Bronchial epithelial cell (primary cell): ENCODE measurements at places on chromosomes 3 and 15. TPM values are rescaled to one million over a fixed set of nuclear protein-coding genes. Genes with fewer than 3 reads are reported as not detected.

SCN11A gene
- not detected in 2 replicates for total RNA-seq

SLC35G2 gene
- total RNA-seq, result 2.1 and 2.9 TPM in 2 replicates

FSIP1 gene
- 9.5 and 28.8 TPM in 2 replicates for total RNA-seq

HMCES gene
- total RNA-seq, result 30.5 and 35.6 TPM in 2 replicates

ISLR2 gene
- total RNA-seq, result not detected in 2 replicates

LTF gene
- total RNA-seq, result under 0.01 TPM in 1 of 2 replicates, not detected in the other

OSBPL10 gene
- 18.1 and 20.5 TPM in 2 replicates for total RNA-seq

GOLIM4 gene
- total RNA-seq, result 17.8 and 26.1 TPM in 2 replicates

NANOGP8 gene
- total RNA-seq, result not detected in 2 replicates

MKRN2OS gene
- total RNA-seq, result 2.1 and 3.7 TPM in 2 replicates

ATP13A5 gene
- total RNA-seq, result 0.13 TPM in 1 of 2 replicates, not detected in the other

PPP1R14D gene
- not detected in 2 replicates for total RNA-seq

SPATA12 gene
- under 0.01 TPM in 1 of 2 replicates, not detected in the other for total RNA-seq

STRA6 gene
- total RNA-seq, result 0.26 TPM in 2 replicates

UNC13C gene
- 0.26 and 0.64 TPM in 2 replicates for total RNA-seq

RBP2 gene
- total RNA-seq, result not detected in 2 replicates

XIRP1 gene
- not detected in 2 replicates for total RNA-seq

UBAP1L gene
- 1.3 and 2.0 TPM in 2 replicates for total RNA-seq

KNG1 gene
- not detected in 2 replicates for total RNA-seq

RPL35A gene
- 648 and 676 TPM in 2 replicates for total RNA-seq

SERINC4 gene
- 0.13 TPM in 1 of 2 replicates, not detected in the other for total RNA-seq

DNA sequence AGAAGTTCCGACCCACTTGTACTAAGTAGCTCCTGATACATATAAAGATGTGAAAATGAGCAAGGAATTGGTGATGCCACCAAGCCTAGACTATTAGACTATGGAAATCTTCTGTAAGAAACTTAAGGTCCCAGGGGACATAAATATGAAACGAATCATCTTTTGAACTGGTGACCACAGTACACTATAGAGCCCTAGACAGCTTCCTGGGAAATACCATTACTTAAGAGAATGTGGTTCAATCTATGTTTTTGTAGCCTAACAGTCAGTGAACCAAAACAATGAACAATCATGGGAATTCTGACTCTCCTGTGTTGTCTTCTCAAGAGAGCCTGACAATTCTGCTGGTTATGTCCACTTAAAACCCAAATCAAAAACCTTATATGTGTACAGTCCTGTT, 191.6 kb downstream of the GREM1 start:
- peak; percentile 2 for DNase-seq

- no peak for DNase-seq
These were observed 230.7 kb downstream of the ZNF385D start for GRCh38 chr3:21520106-21520963.

GRCh38 chr3:48410205-48411040, 19.5 kb downstream of the PLXNB1 start:
- no peak for DNase-seq

- DNase-seq, result no peak
These were observed at the start of gene PAQR9 for GRCh38 chr3:142963516-142964448. TSS of gene PAQR9 (minus strand) at chr3:142963674. CDS start at chr3:142963336, 338 bp downstream.

DNA sequence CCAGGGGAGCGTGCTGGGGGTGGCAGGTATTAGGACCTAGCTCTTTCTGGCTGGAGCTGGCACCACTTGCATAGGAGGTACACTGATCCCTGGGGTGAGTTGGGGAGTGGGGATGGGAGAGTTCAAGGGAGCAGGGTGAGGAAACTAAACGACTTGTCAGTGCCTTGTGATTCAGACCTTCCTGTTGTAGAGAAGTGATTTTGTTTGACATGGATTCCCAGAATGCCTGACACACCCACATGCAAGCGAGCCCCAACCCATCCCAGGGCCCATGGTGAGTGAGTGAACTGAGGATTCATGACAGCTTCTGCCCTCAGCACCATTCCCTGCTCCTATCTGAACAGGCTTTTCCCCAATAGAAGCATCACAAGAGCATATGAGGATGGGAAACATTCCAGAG, 15.6 kb upstream of the UBE2Q2 start:
- DNase-seq, result peak; percentile 97

DNA sequence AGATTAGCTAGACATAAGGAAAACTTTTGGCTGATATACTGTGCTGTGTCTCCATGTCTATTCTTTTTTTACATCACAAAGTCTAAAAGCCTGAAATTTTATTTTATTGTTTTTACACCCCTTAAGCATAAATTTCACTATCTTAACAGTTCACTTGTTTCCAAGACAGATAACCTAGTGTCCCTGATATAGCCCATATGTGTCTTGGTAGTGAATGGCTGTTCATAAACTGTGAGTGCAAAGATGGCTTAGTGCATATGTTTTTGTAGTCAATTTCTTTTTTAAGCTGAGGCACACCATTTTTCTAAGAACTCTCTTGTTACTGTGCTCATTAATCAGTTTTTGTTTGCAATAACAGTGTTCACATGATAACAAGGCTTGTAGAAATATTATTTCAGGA, 381.1 kb downstream of the OXSM start:
- DNase-seq, result no peak

DNA sequence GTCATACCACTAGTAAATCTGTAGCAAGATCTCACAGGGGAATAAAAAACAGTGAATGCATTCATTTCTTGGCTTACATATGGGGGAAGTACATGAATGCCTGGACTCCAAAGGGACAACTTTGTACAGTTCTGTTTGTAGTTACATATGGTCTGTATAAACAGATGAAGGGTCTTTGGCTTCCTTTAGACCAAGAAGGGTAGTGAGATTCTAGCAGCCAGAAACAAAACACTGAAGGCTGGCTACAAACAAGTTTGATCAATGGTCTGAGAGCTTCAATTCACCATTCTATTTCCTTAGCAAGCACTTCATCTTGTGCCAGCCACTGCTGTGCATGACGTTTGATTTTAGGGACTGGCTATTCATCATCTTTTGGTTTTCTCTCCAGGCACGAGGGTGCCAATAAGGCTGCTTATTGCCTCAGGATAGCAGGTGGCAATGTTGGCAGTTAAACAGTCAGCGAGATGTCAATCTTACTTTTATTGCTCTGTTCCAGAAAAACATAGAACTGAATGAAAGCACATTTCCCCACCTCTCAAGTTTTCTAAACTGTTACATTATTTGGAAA, 313.7 kb upstream of the COL8A1 start:
- no peak for DNase-seq

DNA sequence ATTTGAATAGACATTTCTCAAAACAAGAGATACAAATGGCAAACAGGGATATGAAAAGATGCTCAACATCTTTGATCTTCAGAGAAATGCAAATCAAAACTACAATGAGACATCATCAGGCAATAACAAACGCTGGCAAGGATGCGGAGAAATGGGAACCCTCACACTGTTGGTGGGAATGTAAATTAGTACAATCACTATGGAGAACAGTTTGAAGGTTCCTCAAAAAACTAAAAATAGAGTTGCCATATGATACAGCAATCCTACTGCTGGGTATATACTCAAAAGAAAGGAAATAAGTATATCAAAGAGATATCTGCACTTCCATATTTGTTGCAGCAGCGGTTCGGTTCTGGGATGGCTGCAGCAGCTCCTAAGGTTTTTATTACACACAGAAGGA, 16.8 kb upstream of the LARS2 start:
- no peak for DNase-seq

GRCh38 chr3:128145279-128145678, 8.0 kb upstream of the EEFSEC start:
- DNase-seq, result no peak

DNA sequence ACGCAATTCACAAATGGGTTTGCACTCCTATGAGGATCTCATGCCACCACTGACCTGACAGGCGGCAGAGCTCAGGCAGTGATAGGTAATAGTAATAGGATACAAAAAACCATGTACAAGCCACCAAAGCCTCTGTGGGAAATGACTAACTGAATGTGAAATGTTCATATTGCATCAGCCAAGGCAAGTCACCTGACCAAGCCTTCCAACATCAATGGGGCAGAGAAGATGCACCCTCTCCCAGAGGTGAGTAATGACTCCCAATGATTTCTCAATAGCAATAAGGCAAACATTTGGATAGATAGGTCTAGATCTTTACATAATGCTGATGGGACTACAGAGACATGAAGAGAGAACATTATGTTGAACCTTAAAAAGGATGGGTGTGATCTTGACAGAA, 14.9 kb downstream of the CNTN3 start:
- DNase-seq, result peak; percentile 91

- DNase-seq, result peak; percentile 80
These were observed 169.1 kb upstream of the CCDC54 start for GRCh38 chr3:107208100-107208499.

DNA sequence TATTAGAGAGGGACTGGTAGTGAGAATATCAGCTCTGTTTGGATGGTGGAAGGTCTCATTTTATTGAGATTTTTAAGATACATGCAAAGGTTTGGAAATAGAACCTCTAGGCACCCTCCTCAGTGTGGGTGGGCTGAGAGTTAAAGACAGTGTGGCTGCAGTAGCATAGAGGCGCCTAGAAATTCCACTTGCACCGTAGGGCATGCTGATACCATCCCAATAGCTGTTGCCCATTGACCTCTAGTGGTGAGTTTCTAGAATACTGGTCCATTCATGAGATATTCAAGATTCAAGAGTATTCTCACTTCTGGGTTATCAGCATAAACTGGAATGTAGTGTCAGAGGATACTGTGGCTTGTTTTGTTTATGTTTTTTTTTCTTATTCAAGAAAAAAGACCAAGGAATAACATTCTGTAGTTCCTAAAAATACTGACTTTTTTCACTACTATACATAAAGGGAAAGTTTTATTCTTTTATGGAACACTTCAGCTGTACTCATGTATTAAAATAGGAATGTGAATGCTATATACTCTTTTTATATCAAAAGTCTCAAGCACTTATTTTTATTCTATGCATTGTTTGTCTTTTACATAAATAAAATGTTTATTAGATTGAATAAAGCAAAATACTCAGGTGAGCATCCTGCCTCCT, 87.2 kb downstream of the TGFBR2 start:
- peak; percentile 68 for DNase-seq

- no peak for DNase-seq
These were observed 21.9 kb downstream of the CEP19 start for GRCh38 chr3:196689941-196690660.

GRCh38 chr3:136350132-136350531, 100.0 kb downstream of the PCCB start:
- DNase-seq, result peak; percentile 84

DNA sequence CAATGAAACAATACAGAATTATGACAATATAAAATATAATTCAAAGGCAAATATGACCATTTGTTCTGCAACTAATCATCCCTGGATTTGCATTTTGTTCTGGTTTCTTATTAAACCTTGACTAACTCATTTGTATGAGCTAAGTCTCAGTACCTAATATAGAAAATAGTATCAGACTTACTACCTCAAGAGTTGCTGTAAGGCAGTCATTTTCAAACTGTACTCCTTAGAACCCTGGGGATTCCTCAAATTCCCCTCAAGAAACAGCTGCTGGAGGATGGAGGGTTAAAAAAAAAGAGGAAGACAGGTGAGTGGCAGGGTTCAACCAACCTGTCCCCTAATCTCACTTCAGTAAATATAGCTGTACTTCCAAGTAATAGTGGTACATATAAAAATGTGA, 11.1 kb downstream of the ZBTB11 start:
- DNase-seq, result no peak

GRCh38 chr3:197782230-197782629, 8.8 kb upstream of the LRCH3 start:
- no peak for DNase-seq

DNA sequence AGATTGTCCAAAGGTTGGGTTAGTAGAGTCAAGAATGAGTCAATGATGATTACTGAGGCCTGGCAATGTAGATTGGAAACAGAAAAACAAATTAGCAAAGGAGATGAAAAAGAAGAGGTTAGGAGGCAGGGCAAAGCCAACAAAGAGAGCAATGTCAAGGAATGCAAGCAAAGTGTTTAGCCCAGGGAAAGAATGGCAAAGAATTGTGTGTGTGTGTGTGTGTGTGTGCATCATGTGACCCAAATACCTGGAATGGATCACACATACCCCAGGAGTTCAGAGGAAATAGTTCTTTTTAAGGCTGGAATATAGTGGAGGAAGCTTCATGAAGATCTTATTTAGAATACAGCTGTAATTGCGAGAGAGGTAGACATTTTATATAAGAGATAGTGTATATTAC, 831.7 kb upstream of the ARPP21 start:
- no peak for DNase-seq

DNA sequence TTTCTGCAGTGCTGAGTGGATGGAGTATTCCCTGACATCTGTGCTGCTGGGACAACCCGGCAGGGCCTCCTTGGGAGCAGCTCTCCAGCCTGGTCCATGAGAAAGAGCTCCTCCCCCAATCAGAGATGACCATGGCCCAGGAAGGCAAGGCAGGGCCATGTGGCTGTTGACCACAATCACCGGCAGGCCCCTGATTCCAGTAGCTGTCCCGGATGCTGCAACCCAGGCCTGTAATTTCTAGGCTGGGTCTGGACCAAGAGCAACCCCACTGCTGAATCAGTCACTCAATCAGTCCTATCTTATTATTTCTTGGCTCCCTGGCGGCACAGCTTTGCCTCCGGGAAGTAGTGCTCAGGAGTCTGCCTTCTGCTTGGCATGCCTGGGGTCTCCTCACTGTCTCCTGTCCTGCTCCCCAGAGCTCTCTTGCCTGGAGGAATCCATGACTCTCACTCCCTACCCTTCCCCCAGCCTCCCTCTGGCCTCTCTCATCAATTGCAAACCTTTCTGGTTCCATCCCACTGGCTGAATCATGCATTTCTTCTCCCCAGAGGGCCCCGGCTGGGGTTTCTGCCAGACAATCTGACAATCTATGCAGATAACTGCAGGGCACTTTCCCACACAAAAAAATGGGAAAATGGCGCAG, 32.6 kb upstream of the ITGA11 start:
- no peak for DNase-seq

DNA sequence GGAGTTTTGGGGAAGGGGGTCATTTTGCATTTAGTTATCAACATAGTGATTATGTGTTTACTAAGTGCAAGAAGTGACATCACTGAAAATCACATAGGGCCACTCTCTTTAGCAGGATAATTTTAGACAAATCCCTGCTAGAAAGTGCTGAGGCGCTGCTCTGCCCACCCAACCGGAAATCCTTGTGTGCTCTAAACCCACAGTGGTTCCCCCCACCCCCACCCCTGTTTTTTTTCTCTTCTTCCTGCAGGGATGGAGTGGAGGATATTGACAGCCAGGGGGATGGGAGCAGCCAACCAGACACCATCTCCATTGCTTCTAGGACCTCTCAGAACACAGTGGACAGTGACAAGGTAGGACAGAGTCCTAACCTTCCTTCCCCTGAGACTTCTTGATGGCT, 234.2 kb upstream of the UMPS start:
- DNase-seq, result no peak

DNA sequence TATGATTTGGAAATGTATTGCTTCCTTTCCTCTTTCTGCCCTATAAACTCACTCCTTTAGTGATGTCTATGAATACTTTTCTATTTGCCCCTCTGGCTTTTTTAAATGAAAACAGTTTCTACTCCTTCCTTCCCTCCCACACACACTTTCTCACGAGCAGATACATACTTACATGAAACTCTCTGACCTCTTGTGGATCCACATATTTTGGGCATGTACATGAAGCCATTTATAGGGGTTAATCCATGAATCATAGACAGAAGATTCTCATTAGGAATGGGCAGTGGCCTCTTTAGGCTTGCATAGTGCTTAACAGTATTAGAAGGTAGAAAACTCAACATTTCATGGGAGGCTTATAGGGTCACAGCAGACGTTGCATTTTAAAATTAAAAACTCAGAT, 24.8 kb downstream of the ANAPC13 start:
- peak; percentile 59 for DNase-seq
